ENCODE measurements at places on chromosomes 3 and 15.

- DNase-seq: no peak
Observed at GRCh38 chr3:105449414-105449813, 82.7 kb downstream of the ALCAM start.

GRCh38 chr3:12339701-12340480, 51.0 kb downstream of the PPARG start:
- no peak for DNase-seq

GRCh38 chr3:26229801-26230200, 392.8 kb upstream of the LRRC3B start:
- no peak for DNase-seq

DNA sequence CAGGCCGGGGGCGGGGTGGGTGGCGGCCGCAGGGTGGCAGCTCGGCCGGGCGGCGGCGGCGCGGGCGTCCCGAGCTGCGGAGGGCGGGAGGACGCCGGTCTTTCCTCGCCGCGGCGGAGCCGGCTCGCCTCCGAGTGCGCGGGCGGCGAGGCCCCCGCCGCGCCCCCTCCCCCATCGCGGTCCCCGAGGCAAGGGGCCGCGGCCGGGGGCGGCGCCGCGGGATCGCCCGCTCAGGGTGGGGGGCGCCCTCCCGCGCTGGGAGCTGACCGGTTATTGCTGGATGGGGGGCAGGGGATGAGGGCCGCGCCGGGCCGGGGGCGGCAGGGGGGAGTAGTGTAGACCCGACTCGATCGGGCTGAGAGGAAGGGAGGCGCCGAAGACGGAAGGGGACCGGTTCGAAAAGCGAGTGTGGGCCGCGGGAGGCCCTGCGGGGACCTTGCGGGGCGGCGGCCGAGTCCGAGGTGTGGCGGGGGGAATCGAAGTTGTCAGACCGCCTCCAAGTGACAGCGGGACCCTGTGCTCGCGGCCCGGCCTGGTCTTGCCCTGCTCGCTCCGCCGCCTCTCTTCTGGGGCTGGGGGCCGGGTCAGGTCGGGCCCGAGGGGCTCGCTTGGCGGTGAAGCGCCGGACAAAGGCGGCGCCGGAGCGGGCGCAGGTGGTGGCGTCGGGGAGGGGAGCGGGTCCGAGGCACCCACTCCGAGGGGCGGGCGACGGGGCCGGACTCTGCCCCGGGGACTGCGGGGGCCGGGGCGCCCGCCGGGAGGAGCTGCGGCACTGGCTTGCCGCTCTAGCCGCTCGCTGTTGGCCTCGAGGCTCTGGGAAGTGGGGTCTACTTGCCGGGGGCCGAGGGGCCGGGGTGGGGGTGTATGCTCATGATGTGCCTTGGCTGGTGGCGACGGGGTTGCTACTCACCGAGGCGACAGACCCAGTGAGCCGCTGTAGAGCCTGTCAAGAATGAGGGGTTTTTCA, 1.1 kb downstream of the BAHD1 start:
- DNase-seq: peak; percentile 38

- DNase-seq: peak; percentile 21
Observed at GRCh38 chr3:171173736-171174135, 147.2 kb upstream of the SLC2A2 start.

DNA sequence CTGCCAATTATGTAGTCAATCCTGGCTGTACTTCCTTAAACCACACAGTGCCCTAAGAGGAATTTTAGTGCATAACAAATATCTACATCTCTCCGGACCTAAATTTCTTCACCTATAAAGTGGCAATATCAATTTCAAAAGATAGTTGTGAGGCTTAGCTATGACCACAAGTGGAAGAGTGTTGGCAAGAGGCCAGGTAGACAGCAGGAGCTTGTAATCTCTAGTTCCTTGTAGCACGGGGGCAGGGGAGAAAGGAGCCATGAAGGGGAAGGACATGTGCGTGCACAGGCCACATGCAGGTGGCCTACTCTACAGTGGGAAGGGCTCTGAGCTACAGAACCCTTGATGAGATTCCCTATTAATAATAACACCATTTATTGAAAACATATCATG, 269.7 kb downstream of the ABHD5 start:
- DNase-seq: no peak

DNA sequence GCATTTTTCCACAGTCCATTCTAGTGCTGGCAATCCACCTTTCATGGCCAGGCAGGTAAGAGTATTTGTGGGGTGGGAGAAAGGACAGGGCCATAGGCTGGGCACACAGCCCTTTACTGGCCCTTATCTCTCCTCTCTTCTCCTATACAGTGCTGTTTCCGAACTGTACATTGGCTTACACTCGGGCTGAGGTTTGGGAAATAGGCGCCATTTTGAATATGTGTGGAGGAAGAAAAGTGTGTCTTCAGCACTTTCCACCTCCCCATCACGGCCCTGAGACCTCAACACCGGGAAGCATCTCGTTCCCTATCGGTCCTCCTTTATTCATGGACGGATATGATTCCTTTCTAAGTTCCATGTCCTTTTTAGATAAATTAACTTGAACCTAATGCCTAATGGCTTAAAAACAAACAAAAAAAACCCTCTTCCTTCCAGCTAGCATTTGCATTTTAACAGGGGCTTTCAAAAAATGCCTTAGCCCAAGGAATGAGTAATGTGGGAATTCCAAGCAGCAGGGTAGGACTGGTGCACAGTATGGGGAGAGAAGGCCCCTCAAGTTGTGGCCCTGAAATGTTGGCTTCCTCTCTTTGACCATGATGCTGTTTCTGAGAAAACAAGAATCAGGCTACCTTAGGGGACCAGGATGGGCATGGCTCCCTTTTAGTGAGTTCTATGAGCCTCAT, 24.5 kb downstream of the CD86 start:
- no peak for DNase-seq

GRCh38 chr15:68653801-68654200, 75.0 kb downstream of the CORO2B start:
- no peak for DNase-seq

- no peak for DNase-seq
Observed at GRCh38 chr15:73352082-73352481, 16.7 kb downstream of the HCN4 start.

DNA sequence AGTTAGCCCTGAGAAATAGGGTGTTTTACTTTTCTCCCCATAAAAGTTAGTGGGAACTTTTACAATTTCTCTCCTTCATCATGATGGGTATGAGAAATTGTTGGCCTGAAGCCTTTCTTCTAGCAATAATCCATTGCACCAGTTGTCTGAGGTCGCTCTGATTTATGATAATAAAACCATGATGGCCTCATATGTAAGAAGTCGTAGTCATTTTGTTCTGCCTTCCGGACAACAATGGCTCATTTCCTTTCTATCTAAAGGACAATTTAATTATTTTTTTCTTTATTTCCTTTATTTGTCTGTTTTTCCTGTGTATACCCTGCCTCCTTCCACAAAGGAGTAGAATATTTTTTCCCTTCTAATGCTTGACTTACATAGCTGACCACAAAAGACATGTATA, 31.6 kb upstream of the GNB4 start:
- DNase-seq: no peak

DNA sequence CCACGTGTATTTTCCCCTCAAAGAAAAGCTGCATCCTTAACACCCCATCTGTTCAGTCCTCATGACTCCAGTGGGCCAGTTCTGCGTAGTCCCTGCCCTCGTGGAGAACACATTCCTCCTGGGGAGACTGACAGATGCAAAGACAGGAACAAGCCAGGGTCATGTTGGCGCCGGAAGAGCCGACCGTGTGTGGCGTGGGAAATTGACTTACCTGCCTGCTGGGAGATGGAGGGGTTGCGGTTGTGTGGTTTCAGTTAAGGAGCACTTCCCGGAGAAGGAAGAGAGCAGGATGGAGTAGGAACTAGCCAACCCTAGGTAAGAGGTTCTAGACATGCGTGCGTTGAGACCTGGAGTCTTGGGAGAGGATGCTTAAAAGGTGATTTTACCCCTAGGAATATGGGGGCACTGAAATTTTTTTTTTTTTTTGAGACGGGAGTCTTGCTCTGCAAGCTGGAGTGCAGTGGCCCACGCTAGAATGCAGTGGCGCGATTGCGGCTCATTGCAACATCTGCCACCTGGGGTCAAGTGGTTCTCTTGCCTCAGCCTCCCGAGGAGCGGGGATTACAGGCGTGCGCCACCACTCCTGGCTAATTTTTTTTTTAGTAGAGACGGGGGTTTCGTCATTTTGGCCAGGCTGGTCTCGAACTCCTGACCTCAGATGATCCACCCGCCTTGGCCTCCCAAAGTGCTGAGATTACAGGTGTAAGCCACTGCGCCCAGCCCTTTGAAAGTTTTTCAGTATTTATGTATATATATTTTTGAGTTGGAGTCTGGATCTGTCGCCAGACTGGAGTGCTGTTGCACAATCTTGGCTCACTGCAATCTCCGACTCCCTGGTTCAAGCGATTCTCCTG, 1.4 kb downstream of the VHL start:
- no peak for DNase-seq

DNA sequence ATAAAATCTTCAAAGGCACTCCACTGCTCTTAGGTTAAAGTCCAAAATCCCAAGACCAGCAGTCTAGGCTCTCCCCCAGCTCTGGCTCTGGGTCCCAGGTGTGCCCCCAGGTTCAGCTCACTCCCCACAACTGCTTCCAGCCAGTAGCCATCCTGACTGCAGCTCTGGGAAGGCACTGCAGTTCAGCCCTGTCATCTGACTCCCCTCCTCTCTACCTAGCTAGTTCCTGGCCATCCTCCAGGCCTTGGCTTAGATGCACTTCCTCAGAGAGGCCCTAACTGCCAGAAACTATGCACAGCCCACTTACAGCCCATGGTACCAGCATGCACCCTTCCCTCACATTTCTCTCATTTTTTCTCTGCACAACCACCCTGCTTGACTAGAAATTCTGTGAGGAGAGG, 25.5 kb downstream of the TBC1D2B start:
- no peak for DNase-seq

DNA sequence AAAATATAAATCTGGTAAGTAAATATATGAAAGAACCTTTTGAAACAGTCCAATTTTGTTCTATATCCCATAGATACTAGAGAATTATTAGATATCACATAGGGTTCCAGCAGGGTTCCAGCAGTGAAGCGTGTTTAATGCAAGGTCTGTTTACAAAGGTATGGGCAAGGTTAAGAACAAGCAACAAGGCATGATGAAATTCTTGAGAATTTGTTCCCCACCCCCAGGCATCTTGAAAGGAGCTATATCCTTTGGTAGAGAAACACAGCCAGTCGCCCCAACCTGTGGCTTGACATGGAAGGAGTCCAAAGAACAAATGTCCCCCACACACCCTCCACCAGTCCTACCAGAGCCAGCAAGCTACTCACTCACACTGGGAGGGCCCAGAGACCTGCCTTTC, 18.6 kb upstream of the FNDC3B start:
- no peak for DNase-seq

DNA sequence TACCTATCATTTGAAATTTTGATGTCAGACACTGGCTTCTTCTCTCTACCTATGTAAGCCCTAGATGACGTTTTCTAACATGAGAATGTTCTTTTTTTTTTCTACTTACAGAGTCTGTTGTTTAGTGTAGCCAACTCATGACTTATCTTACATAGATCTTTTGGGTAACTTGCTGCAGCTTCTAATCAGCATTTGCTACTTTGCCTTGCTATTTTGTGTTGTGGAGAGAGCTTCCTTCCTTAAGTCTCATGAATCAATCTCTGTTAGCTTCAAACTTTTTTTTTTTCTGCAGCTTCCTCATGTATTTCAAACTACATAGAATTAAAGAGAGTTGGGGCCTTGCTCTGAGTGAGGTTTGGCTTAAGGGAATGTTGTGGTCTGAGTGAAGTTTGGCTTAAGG, 568.7 kb upstream of the BCHE start:
- DNase-seq: no peak

DNA sequence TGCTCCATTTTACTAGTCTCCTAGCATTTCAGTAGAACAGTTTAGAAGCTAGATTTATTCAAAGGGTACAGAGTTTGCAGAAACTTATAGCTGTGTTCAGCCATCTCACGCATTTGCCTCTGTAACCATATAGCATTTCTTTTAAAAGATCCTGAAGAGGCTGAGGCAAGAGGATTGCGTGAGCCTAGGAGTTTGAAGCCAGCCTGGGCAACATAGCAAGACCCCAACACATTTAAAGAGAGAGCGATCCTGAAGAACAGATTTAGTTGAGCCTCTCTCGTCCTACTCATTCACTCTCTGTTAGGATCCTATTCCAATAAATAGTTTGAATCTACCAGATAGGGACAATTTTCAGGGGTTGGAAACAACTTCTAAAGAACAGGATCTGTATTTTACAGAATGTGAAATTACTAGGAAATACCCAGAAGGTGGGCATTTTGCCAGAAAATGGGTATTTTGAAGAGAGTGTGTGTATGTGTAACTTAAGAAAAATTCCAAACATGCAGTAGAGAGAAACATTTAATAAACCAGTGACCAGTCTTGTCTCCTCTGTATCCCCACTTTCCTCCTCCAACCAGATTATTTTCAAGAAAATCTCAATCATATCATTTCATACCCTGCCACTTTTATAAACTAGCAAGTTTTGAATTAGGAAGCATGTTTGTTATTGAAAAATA, 4.5 kb downstream of the EIF3J start:
- DNase-seq: no peak

- no peak for DNase-seq
Observed at GRCh38 chr15:29952225-29952624, 130.0 kb upstream of the TJP1 start.

GRCh38 chr3:38169027-38169317, 3.6 kb downstream of the OXSR1 start:
- DNase-seq: no peak

DNA sequence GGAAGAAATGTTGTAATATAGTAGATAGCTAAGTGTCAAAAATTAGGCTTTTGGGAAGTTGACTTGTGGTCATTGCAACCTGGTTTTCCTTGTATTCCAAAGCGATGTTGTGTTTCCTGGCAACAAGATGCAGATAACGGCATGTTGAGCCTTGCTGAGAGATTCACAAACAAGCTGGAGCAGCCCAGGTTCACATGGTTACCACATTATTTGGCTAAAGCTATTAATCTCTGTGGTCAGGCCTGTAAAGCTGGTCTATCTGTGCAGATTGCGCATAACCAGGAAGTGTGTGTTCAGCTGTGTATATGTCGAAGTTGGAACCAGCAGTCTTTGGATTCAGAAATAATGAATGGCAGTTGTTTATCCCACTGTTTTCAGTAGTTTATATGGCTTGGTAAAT, 6.6 kb downstream of the TIPARP start:
- DNase-seq: peak; percentile 21

GRCh38 chr15:60399931-60400330, 2.1 kb upstream of the ANXA2 start:
- DNase-seq: no peak

DNA sequence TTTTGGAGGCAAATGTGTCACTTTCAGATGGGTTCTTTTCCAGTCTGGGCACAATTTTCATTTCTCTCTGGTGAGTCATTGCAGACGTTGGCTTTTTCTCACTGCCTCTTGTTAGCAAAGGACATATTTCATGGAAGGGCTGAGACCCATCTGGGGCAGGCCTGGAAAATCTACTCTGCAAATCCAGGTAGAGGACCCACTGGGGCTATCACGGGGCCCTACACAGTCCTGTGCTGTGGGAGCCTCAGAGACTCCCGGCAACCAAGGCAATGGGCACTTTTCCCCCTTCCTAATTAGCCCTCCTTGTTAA, 58.0 kb downstream of the HRH1 start:
- DNase-seq: no peak

DNA sequence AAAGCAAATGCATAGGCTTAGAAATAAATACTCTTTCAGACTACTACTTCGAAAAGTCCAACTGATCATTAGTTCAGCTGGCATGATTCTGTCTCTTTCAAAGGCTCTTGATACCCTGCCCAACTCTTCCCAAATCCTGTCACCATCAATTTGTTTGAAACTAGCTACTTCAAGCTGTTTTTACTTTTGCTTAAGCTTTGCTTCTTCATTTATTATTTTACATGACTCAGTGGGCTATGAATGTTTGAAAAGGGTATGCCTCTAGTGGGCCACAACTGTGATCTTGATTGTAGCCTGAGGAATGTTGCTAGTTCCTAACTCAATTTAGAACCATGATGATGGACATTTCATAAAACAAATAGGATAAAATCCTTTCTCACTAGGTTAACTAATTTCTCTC, 340.8 kb downstream of the NAALADL2 start:
- no peak for DNase-seq

All from WTC11 (cell line).